Ecto neural progenitor cell (in vitro differentiated cells): ENCODE measurements at places on chromosomes 6 and 20.

DNA sequence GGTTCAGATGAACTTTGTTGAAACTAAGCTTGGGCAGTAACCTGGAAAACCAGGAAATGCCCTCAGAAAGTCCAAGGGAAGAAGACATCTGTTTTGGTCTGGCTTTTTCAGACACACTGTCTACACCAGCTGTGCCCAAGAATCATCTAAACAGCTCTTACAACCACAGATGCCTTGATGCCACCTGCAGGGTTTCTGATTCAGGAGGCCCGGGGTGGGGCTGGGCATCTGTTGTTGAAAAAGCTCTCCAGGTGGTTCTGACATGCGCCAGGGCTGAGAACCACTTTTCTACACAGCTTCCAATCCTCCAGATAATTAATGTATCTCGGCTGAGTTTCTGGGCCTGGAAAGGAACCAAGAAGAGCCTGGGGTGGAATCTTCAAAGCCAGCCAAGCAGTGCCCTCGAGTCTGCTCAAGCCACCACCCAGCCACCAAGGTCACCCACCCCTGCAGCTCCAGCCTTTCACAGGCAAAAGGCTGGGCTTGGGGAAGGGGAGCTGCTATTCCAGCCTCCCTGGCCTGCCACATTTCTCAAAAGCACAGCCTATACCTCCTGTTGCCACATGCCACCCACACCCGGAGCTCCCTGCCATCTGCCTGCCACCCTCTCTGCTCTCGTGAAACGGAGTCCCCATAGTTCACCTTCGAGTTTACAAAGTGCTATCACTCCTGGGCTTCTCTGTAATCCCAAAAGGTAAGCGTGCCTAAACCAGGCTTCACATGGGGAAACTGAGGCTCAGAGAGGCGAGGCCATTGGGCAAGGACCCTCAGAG lies 9.4 kb downstream of the MDGA1 start:
- no peak for DNase-seq

DNA sequence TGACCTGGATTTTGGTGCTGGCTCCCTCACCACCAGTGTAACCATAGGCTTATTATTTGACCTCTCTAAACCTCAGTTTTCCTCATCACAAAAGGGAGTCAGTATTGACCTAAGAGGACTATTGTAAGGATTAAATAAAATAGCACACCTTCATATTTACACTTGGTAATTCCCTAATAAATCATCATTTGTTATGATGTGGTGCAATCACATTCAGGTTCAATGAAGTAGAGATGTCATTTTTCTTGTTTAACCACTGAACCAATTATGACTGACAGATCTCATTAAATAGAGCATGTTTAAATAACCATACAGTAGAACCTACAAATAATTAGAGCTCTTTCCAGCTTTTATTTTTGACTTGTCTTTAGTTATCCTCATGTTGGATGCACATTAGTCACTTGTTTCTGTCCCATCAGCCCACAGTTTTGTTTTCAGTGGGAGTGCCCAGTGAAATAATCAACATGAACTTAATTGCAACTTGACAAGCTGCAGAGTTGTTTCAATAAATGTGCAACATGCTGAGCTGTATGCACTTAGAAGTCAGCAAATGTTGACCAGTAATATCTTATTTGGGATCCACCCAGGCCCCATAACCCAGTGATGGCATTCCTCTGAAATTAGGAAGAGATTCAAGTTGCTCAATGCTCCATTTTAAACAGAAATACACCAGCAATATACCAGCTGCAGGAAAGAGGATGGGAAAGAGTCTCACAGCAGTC lies 451.7 kb upstream of the MARCKS start:
- DNase-seq = no peak

DNA sequence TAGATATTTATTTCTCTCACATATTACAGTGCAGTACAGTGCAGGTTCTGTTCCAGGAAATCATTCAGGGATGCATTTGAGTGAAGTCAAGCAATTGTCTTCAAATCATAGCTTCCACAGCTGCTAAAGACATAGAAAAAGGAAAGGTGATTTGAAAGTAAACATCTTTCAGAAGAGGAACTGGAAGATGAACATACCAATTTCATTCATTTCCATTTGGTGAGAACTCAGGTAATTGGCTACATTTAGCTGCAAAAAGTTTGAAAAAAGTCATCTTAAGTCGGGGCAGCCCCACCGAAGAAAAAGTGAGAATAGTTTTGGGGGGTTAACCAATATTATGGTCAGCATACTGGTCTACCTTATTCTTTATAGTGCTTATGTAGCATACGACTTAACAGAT lies 61.4 kb upstream of the IL20RA start:
- DNase-seq = no peak

- no peak for DNase-seq
Observed at GRCh38 chr20:19926591-19926990, 90.6 kb upstream of the NAA20 start.

GRCh38 chr6:125267806-125268523 lies 33.8 kb downstream of the HDDC2 start:
- no peak for DNase-seq

GRCh38 chr20:680638-681187 lies 5.1 kb upstream of the SCRT2 start:
- no peak for DNase-seq

DNA sequence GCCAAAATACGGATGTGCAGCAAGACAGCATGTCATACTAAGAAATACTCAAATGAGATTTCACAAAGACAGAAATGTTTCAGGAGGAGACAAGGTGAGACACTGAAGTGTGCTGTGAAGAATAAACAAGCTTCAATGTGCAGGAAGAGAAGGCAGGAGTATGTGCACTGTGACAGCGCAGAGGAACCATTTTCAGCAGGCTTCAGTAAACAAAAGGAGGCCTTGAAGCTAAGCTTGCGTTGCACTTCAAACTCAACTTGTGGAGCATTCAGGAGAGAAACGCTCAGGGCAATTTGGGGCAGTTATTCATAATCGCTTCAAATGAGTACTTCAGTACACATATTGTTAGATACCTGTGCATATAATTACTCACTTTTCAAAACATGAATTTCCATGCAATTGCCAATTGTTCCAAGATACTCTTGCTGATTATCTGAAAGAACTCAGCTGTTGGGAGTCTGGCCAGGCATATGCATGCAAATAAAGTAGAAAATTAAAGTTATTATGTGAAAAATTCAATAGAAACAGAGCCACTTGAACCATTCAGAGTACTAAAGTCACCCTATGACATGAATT lies 234.2 kb upstream of the OPRM1 start:
- DNase-seq = no peak

GRCh38 chr6:34938268-34938667 lies 49.2 kb downstream of the ANKS1A start:
- DNase-seq = no peak

GRCh38 chr6:35283361-35283760 lies 14.3 kb upstream of the DEF6 start:
- DNase-seq = no peak

DNA sequence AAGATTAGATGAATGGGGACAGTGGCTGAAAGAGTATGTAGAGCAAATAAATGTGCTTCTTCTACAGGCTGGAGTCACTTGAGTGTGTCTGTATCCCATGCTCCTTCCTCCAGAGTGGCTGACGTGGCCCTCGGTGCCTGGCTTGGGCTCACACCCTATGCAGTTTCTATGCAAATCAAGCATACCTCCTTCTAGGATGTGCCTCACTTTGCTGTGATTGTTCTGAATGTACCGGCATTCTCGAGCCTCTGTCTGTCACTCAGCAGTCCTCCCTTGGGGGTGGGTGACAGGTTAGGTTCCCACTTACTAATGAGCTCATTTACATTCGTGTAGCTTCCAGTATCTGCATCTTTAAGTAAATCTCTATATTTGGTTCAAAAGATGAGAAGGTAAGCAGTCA lies 55.1 kb upstream of the HDDC2 start:
- no peak for DNase-seq

DNA sequence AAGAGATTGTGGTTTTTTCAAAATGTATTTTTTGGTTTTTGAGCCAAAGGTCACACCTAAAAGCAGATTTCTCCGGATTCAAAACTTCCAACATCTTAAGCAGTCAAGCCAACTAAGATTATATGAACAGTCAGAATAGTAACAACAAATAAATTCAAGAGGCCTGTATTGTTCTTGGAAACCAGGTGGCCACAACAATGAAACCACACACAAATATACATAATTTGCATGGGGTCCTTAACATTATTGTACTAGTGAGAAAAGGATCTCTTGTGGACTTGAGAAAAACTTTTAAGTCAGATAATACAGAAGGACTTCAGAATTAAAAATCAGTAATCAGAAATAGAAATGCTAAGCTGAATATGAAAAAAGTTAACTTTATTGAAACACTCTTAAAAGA lies 40.6 kb downstream of the NOL7 start:
- no peak for DNase-seq

- DNase-seq = no peak
Observed at GRCh38 chr6:126381498-126381897, 41.6 kb downstream of the CENPW start.

DNA sequence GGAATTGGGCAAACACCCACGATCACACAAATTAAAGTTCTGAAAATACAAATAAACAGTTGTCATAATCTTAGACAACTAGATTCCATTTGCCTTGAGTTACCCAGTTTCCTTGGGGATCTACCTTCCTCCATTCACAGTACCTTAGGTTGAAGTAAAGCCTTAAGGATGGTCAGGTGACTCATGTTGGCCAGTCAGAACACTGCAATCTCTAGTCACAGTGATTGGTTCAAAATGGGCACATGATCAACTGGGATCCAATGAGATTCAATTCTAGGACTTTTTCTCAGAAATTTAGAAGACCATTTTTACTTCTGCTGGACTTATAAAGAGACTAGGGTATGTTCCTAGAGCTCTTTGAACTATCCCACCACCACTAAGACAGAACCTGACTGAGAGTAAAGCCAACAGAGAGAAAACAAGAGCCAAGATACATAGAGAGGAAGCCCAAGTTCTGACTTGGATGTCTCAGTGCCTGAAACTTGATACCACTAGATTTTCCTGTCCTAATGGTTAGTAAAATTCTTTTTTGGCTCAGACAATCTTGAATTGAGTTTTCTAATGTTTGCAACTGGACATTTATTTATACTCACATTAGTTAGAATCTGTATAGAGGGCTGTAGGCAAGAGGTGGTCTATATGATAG lies 8.6 kb upstream of the CLIC5 start:
- DNase-seq = no peak

DNA sequence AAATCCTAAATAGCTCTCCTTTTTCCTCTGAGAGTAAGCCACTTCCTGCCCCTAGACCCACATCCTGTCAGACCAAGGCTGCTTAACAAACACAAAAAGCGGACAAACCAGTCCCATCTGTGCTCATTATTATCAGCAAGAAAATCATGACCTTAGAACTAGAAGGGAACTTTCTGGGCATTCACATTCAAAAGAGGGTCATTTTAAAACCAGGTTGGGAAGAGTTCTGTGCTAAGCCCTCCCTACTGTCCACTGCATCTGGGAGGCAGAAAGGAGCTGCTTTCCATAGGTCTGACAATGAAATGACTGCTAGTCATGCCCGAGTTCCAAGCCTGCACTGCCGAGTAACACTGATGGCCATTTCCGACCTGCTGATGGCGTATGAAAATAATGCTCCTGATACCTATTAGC lies 15.4 kb downstream of the EZR start:
- DNase-seq = no peak

DNA sequence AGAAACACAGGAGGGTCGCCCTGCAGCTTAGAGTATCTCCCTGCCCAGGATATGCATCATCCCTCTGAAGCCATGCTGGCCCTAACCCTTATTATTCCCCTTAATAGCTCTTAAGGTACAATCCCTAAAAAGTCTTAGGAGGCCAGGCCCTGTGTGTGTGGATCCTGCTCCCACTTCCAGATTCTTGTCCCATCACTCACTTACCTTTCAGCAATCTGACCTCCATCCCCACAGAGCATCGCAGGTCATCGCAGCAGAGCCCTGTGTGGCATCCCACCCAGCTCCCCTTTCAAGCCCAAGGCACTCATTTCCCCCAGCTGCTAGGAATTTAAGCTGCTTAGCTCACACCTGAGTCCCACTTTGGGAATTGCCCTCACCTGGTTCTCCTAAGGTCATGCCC lies 223.8 kb upstream of the SMLR1 start:
- no peak for DNase-seq

DNA sequence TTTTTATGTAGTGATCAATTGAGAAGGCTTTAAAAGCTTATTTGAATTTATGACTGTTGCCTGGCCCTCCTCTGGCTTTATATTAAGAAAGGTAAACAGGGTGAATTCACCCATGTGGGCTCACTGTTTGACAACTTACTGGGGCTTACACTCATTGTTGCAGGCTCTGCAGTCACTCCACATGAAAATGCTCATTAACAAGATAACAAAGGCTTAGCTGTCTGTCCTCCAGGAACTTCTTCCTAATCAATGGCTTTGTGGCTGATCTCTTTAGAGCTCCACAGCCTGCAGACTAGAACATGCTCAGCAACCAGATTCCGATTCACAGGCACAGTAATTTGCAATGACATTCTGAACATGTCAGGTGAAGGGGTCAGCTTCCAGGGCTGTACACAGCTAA lies 323.2 kb upstream of the MAN1A1 start:
- DNase-seq = peak; percentile 47

GRCh38 chr6:25017932-25018567 lies 82.3 kb upstream of the RIPOR2 start:
- no peak for DNase-seq

- DNase-seq = no peak
Observed at GRCh38 chr6:25851961-25852360, 20.1 kb upstream of the SLC17A1 start.

- DNase-seq = no peak
Observed at GRCh38 chr6:1028723-1029122, 283.2 kb upstream of the FOXQ1 start.

GRCh38 chr6:6749702-6750491 lies 161.4 kb downstream of the LY86 start:
- DNase-seq = peak; percentile 54

DNA sequence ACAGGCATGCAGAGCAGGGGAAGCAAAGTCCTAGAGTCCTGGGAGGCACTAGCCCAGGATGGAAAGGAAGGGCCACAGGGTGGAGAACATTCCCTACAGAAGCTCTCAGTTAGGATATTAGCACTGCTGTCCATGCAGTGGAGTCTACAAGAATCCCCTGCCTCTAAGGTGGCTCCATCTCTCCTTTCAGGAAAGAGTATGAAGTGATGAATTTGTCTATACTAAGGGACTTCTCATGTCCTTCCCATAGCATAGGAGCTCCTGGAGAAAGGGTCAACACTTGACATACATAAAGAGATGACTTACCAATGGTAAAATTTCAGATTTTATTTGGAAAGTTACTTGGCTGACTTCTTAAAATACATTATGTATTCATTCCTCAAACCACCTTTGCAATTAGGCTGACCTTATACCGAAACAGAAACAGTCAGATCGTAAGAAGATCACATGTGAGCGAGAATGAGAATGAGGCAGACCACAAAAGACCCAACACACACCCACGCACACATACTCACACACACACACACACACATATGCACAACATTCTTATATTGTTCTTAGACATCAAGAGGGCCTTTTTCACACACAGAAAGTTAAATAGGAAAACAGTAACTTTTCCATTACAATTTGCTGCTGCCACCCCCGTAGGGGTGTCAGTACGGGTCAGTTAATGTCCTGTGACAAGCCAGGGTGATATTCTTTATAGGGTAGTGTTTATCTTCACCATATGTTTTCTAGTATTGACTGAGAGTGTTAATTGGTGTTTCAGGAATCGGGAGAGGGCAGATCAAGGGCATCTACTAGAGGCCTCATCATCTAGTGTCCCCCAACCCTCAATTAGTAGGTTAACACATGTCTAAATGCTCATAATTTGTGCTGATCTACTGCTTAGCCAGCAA lies 159.4 kb downstream of the FAXC start:
- no peak for DNase-seq
